ENCODE measurements at places on chromosomes 12 and 14.

DNA sequence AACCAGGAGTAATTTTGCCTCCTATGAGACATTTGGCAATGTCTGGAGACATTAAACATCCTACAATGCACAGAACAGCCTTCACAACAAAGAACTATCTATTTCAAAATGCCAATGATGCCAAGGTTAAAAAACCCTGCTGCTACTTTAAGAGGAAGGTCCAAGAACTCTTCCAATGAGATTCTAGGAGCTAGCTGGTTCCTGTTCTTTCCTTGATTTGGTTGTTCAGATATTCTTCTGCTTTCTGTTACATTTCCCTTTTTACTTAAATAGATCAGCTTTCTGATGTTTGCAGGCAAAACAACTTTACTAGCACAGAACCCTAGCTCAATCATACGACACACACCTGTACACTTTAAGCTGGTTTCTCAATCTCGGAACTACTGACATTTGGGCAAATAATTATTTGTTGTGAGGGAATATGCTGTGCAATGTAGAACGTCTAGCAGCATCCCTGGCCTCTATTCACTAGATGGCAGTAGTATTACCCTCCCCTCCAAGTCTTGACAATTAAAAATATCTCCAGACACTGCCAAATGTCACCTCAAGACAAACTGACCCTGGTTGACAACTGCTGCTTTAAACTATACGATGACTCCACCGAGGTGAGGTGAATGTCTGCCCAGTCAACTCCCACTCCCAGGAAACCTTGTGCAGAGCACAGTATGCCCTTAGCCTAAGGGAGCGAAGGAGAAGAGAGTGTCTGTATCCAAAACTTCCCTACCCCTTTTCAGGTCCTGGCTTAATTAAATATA, 4.4 kb downstream of the BLTP3B start:
- no peak for DNase-seq

DNA sequence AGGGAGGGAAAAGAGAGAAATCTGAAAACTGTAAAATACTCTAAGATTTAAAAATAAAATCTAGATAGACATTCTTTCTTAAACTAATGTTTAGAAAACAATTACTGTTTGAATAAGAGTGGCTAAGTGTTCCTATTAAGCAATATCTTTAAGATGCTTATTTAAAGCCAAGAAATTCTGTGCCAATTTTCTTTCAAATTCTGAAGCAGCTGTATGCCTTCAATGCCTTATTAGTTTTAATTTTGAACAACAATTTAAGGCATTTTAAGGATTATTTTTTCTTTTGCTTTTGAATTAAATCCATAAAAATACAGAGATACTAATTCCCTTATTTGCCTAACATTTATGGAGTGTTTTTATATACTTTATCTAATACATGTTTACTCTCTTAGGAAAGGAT, 50.3 kb upstream of the KITLG start:
- no peak for DNase-seq

DNA sequence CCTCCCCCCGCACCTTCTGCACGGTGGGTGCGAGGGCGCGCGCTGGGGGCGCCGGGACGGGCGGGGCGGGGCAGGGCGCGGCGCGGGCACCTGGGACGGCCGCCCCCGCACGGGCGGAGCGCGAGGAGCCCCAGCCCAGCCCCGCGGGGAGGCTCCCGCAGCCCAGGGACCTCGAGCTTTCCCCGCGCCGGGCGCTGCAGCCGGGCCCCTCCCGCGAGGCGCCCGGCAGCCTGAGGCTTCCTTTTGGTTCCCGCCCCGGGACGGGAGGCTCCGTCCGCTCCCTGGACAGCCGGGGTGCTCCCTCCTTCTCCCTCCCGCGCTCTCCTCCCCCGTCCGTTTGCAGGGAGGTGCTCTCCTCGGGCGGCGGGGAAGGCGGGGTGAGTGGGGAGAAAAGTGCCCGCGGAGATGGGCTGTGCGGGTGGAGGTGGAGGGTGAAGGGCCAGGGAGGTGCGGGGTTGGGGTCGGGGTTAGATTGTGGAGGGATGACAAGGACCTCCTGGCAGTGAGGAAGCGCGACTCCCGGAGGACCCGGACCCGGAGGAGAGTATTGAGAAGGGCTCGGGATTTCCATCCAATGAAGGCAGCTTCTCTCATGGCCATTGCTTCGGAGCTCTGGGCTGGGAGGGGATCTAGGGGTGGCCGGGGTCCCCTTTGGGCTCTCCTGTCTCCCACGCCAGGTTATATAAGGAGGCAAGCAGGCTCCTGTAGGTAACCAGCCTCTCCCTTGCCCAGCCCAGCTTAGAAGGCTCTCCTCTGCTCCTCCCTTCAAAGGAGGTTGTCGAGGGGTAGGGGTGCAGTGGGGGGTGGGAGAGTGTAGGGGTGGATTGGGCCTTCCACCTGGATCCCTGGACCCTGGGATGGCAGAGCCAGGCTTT, 645 bp downstream of the JDP2 start:
- DNase-seq, result no peak

- no peak for DNase-seq
Observed at GRCh38 chr12:20807192-20808080, 3.1 kb upstream of the SLCO1B3 start.

DNA sequence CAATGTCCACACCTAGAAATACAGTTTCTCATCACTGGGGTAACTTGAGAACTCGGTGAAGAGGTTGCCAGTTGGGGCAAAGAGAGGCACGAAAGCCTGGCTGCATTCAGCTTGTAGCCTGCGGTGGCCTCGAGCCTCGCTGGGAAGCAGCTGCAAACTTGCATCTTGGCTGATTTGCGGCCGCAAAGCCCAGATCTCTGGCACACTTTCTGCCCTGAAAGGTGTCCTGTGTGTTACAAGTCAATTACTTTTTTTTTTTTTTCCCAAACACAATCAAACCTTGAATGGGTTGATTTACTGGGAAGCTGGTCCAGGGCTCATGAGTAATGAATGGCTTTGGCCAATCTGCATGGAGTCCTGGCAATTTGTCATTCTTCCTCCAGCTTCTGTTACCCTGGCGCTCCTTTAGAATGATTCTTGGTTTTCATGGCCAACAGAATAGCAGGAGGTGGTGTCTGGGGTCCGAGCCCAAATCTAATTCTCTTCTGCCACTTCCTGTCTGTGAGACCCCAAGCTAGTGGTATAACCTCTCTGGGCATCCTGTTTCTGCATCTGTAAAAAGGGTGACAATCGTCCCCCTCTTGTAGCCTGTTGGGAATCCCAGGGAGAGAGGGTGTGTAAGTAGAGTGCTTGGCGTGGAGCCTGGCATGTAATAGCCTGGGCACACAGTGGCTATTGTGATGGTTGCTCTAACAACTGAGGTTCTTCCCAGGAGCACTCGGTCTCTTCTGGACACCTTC, 6.7 kb downstream of the BCL7A start:
- no peak for DNase-seq

DNA sequence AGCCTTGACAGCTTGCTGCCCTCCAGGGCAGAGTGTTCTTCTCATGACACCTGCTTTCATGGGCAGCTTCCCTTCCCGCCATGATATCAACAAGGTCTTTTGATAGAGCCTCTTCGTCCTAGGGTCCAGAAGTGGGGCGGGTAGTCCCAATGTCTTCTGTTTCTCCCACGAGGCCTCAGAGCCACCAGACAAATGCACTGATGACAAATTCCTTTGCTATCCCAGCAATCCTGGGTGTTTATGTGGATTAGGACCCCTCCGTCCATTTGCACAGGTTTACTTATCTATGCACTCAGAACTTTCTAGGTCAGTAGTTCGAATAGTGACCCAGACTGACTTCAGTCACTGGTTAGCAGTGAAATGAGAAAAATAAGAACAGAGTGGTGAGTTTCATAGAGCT, 52.6 kb upstream of the PRMT8 start:
- no peak for DNase-seq

All from stimulated activated CD4-positive, alpha-beta T cell treated with anti-CD3 and anti-CD28 coated beads, Interleukin-12 subunit alpha, Interleukin-12 subunit beta, amount 100 ng/mL, for 48 hours (primary cell).